Inflammatory macrophage treated with lipopolysaccharide for 4 hours (primary cell): ENCODE measurements at places on chromosomes 16 and 17.

- no peak for DNase-seq
Measured at GRCh38 chr16:83653785-83654184, 154.0 kb upstream of the HSBP1 start.

- no peak for DNase-seq
Measured at GRCh38 chr17:73588301-73588846, 55.9 kb downstream of the SDK2 start.

- no peak for DNase-seq
Measured at GRCh38 chr16:70378869-70379493, 32.3 kb downstream of the DDX19A start.

DNA sequence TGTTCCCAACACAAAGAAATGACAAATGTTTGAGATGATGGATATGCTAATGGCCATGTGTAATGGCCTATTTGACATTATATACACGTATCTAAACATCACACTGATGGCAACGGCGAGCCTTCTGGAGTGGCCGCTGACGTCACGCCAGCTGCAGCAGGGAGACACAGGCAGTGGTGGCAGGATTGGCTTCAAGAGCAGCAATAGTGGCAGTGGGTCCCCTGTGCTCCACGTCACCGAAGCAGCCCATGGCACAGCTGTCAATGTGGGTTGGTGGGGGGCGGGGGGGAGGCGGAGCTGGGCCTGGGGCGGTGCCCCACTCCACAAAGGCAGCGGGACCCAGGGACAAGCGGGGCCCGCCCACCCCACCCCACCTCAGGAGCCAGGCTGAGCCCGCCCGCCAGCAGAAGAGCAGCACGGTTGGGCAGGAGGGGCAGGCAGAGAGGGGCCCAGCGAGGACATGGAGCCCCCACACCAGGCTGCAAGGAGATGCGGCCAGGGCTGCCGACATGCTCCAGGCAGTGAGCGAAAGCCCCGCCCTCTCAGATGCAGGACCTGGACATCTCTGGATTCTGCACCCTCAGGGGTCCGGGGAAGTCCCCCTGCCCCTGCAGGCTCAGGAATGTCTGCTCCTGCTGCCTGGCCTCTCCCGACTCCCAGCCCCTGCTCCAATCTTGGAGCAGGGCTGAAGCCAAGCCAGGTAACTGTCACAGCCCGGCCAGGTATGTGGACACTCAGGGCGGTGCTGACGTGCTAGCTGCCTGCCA lies 64.6 kb downstream of the USP32 start:
- no peak for DNase-seq

DNA sequence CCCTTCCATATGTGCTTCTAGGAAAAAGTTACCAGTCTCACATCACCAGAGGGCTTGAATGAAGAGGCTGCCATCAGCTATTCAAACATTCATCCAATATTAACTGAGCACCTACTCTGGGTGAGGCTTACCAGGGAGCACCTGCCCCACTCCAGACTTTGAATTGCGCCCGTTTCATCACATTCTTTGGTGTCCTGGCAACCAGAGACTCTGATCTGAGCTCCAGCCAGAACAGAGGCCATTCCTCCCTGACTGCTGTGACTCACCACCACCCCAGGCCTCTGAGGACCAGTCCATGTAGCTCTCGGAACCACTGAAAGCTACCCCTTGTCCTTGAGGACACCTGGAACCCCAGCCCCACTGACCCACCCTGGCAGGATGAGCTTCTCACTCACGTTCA lies at the start of gene C16orf96:
C16orf96 (plus strand) TSS at position 229 of the 400 bp plus-strand sequence; CDS start at position 379, 150 bp downstream.
- no peak for DNase-seq

DNA sequence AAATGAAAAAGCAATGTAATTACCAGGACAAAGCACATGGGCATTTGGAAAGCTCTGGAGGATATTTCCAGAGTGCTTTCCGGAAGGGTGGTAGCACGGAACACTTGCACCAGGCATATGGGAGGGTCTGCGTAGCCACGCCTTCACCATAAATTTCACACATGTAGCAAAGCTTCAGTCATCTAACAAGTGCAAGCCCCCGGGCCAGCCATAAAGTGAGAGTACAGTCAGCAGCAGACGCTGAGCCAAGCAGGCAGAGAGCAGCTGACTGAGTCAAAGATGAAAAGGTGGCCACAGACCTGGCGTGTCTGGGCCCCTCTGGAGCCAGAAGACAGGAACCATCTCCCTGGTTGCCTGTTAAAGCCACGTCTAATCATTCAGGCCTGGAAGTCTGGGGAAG lies 130.6 kb downstream of the SEC14L1 start:
- DNase-seq: no peak

DNA sequence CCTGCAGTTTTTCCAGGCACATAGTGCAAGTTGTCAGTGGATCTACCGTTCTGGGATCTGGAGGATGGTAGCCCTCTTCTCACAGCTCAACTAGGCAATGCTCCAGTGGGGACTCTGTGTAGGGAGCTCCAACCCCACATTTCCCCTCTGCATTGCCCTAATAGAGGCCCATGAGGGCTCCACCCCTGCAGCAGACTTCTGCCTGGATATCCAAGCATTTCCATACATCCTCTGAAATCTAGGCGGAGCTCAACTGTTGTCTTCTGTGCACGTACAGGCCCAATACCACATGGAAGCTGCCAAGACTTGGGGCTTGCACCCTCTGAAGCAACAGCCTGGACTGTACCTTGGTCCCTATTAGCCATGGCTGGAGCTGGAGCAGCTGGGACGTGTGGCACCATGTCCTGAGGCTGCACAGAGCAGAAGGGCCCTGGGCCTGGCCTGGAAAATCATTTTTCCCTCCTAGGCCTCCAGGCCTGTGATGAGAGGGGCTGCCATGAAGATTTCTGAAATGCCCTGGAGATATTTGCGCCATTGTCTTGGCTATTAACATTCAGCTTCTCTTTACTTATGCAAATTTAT lies 10.9 kb upstream of the MILR1 start:
- DNase-seq: no peak

DNA sequence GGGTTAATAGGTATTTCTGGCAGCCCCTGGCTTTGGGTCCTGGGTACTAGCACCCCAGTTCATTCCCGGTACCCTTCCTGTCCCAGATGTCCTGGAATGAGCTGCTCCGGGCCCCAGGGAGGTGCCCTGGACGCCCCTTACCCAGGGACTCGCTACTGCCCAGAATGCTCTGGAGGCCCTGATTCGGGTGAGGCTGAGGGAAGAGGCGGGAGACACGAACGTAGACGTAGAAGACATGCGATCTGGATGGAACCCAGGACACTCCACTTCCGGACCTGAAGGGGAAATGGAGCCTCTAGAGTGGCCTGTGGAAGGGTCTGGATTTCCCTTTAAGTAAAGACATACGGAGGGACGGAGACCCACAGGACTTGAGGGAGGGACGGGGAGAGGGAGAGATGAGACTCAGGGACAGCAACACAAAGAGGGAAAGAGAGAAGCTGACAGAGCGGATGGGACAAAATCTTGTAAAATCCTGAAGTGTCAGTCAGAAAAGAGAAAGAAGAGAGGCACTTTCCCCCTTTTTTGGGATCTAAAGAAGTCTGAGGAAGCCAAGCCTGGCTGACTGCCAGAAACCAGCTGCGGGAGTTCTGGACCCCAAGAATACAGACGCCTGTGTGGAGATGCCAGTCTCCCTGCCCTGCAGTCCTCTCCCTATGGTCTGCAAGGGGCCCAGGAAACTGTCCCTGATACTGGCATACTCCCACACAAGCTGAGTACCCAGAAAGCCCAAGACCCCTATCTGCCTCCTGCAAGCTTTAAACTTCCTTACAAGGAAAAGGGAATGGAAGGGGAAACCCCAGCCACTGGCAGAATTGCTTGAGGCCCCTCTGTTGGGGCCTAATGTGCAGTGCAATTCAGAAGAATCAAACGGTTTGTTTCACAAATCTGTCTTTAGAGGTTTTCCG lies 1.0 kb upstream of the HOXB13 start:
- DNase-seq: no peak

- peak; percentile 83 for DNase-seq
Measured at GRCh38 chr17:55575058-55575636, 63.9 kb upstream of the SMIM36 start.

DNA sequence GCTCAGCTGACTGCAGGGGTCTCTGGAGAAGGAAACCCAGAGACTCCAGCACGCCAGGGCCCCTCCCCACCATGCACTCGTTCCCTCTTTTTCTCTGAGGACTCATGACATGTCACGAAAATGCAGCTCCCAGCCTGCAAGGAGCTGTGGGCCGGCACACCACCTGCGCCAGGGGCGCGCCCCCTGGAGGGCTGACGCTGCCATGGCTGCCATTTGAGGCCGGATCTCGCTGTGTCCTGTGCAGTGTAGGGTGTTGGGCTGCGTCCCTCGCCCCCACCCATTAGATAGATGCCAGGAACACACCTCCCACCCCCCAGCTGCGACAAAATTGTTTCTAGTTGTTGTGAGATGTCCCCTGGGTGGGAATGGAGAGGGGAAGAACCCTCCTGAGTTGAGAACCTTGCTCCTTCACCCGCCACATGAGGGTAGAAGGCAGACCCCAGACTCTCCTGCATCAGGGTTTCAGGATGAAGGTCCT lies 8.2 kb downstream of the SYNGR2 start:
- peak; percentile 58 for DNase-seq
